Hindlimb muscle (tissue), 1 donor: ENCODE measurements at places on chromosomes 16 and 17. TPM values are rescaled to one million over a fixed set of nuclear protein-coding genes. Genes with fewer than 3 reads are reported as not detected.

NUPR1 gene
- 29.7 TPM for polyA plus RNA-seq

GRCh38 chr16:53085369-53085843 is 30.6 kb downstream of the CHD9 start:
- peak; percentile 64 for DNase-seq

FSCN2 gene
- 2.8 TPM for polyA plus RNA-seq

AATK gene
- polyA plus RNA-seq = 11.3 TPM

- no peak for DNase-seq
These were observed 100.3 kb downstream of the C16orf95 start for GRCh38 chr16:87216841-87217275.

SUPT6H gene
- polyA plus RNA-seq = 48.0 TPM

CACNG5 gene
- not detected for polyA plus RNA-seq

GRCh38 chr17:50468304-50469207 is at the start of gene CHAD:
TSS of gene CHAD (minus strand) at chr17:50468880. CDS start at chr17:50468813, 67 bp downstream.
- peak; percentile 45 for DNase-seq

DNA sequence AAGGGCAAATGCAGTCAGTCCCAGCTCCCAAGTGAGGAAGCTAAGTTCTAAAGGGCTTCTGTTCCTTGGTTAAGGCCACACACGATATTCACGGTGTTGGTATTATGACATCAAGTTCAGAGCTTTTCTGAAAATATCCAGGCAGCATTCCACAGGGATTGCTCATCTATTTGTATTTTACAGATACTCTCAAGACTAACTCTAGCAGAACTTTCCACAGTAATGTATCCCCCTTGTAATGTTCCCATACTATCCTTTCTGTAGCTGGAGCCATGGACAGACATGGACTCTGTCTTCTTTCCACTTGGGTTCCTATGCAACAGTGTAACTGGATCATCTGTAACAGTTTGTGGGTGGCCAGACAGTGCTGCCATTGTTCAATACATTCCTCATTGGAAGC is 13.5 kb downstream of the SDR42E1 start:
- no peak for DNase-seq

- DNase-seq = no peak
These were observed 44.8 kb downstream of the RNF135 start for GRCh38 chr17:31015639-31016038.

- no peak for DNase-seq
These were observed 33.2 kb downstream of the GPRC5B start for GRCh38 chr16:19851476-19851875.

GRCh38 chr17:49227436-49228261 is 2.9 kb downstream of the PHOSPHO1 start:
- peak; percentile 40 for DNase-seq

DNA sequence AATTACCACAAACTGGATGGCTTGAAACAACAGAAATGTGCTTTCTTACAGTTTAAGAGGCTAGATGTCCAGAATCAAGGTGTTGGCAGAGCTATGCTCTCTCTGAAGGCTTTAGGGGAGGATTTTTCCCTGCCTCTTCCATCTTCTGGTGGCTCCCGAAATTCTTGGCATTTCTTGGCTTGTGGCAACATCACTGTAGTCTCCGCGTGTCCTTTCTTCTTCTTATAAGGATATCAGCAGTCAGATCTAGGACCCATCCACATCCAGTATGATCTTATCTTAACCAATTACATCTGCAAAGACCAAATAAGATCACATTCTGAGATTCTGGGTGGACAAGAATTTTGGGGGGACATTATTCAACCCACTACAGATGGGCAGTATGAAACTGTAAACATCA is 119.2 kb upstream of the PMFBP1 start:
- DNase-seq = no peak

GRCh38 chr17:81090361-81091136 is 55.6 kb downstream of the BAIAP2 start:
- DNase-seq = no peak

- DNase-seq = no peak
These were observed 1.6 kb downstream of the UBTF start for GRCh38 chr17:44217738-44218343.

DNA sequence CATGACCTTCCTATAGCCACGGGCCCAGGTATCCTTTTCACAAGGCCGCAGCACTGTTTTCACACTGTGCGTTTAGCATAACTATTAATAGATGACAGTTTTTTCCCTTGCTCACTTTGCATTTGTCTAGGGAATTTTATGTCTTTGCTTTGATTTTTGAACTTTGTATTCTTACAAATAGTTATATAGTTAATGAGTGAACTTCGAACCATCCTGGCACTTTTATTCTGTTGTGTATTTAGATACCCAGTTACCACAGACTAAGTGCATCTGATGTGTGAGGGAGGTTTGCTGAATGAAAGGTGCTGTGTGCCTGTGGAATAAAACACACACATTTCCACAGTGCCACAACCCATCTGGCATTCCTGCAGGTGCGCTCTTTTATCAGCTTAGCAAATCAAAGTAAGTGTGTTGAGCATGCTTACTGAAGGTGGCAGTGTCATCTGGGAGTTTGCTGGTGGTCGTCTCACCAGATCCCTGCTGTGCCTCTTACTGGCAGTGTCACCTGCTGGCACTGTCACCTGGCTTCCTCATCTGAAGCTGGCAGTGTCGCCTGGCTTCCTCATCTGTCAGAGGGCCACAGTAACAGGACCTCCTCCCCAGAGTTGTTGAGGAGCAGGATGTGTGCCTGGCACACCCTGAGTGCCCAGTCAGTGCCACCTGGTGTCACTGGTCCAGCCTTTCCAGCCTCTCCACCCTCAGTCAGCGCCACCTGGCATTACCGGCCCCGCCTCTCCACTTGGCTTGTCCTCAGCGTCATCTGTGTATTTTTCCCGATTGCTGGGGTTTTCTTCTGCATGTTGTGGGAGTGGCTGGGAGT is 37.6 kb downstream of the USP10 start:
- no peak for DNase-seq

DNA sequence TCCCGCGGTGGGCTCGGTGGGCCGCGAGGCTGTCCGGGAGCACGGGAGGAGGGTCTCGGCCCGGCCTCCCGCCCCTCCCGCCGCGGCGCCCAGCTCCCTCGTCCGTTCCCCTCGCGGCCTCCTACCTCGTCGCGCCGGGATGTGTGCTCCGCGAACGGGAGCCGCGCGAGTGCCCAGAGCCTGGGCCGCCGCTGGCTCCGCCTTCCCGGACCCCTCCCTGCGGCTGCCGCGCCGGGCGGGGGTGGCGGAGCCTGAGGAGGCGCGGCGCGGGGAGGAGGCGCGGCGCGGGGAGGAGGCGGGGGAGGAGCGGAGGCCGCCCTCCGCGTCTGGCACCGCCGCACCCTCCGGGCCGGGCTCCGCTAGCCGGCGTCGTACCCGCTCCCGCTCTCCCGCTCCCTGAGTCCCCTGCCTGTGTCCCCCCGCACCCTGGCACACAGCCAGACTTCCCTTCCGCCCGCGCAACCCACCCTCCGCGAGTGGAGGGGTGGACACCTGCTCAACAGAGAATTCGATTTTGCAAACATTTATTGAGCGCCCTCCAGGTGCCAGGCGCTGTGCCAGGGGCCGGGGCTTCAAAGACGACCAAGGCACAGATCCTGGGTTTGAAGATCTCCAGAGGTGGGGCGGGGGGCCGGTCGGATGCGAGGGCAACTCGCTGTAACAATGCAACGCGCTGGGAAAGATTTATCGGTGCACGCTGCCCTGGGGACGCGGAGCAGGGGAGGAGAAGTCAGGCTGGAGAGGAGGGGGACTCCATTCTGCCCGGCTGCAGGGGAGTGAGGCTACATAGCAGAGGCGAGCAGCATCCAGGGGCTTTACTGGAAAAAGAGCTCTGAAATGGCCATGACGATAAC is at the start of gene MPP3:
Gene MPP3, minus strand, starts transcription at position 171 of the 854 bp plus-strand sequence. CDS start 1,240 bp downstream, outside the sequence.
- peak; percentile 80 for DNase-seq

NLK gene
- polyA plus RNA-seq = 6.7 TPM

- DNase-seq = no peak
These were observed 53.0 kb downstream of the SF3B3 start for GRCh38 chr16:70576431-70577255.

TMEM88 gene
- polyA plus RNA-seq = 32.6 TPM

SMG6 gene
- 21.0 TPM for polyA plus RNA-seq

DNA sequence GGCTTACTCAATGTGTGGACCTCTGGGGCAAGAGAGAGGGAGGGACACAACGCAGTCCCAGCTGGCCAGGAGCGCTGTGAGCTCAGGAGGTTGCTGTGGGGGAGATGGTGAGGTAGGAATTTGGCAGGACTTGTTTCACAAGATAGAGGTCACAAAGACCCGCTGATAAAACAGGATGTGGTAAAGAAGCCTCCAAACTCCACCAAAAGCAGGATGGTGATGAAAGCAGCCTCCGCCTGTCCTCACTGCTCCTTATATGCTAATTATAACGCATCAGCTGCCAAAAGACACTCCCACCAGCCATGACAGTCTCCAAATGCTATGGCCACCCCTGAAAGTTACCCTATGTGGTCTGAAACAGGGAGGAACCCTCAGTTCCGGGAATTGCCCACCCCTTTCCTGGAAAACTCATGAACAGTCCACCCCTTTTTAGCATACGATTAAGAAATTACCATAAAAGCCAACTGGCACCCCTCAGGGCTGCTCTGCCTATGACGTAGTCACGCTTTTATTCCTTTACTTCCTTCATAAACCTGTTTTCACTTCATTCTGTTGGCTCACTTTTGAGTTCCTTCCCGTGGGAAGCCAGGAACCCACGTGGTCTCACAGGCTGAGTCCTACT is 5.3 kb upstream of the EIF4A3 start:
- no peak for DNase-seq

DNA sequence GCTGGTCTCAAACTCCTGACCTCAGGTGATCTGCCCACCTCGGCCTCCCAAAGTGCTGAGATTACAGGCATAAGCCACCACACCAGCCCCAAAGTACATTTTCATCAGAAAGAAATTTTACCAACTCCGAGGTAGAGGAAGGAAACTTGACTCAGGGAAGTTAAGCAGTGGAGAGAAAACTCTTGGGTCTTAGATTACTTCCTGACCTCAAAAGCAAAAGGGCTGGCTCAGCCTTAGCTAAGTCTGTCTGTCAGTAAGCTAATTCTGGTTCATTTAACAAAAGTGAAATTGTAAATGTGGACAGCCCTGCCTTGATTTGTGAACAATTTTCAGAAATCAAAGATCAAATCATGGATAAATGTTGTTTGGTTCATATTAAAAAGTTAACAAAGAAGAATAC is 30.6 kb downstream of the MAP2K6 start:
- DNase-seq = no peak

GRCh38 chr17:47611372-47612350 is 38.1 kb upstream of the KPNB1 start:
- DNase-seq = no peak

GRCh38 chr16:19114359-19115147 is 789 bp downstream of the ITPRIPL2 start:
- DNase-seq = peak; percentile 80

DNA sequence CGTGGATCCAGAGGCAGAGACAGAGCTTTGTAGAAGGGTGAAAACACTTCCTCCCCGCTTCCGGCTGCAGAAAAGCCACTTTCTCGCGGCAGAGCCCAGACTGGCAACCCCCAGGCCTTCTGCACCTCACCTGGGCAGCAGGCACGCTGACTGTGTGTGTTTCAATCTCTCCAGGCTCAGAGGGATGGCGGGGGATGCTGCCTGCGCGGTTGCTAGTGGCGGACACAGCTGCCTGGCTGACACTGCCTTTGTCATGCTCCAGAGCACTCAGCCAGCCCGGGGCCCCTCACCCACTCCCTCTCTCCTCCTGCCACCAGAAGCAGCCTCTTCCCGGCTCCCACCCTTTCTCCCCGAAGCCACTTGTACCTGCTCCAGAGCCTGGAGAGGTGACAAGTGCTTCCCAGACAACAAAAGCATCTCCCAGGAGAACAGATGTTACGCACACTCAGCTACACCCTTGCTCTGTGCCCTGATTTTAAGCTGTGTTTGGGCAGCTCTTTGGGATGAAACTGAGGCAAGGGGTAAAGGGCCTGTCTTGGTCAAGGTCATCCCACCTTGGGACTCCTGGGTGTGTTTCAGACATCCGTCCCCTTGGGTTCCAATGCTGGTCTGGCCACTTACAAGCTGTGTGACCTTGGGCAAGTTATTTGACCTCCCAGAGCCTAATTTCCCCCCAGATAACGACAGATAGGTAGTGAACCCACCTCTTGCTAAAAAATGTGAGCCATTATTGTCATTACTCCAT is 9.2 kb upstream of the GLIS2 start:
- DNase-seq = no peak

GRCh38 chr17:63881935-63882601 is at the start of gene GH2:
TSS of gene GH2 (minus strand) at chr17:63881944. CDS start at chr17:63881801, 143 bp downstream.
- DNase-seq = peak; percentile 29

GRCh38 chr17:77602062-77602746 is 356.3 kb upstream of the TNRC6C start:
- DNase-seq = peak; percentile 40

ST6GALNAC1 gene
- 0.62 TPM for polyA plus RNA-seq

- no peak for DNase-seq
These were observed 220.0 kb downstream of the ZNF423 start for GRCh38 chr16:49635591-49636581.

GRCh38 chr16:67243481-67243880 is 3.8 kb downstream of the FHOD1 start:
- DNase-seq = no peak

- DNase-seq = no peak
These were observed 2.8 kb downstream of the WNK4 start for GRCh38 chr17:42783062-42783790.

DNA sequence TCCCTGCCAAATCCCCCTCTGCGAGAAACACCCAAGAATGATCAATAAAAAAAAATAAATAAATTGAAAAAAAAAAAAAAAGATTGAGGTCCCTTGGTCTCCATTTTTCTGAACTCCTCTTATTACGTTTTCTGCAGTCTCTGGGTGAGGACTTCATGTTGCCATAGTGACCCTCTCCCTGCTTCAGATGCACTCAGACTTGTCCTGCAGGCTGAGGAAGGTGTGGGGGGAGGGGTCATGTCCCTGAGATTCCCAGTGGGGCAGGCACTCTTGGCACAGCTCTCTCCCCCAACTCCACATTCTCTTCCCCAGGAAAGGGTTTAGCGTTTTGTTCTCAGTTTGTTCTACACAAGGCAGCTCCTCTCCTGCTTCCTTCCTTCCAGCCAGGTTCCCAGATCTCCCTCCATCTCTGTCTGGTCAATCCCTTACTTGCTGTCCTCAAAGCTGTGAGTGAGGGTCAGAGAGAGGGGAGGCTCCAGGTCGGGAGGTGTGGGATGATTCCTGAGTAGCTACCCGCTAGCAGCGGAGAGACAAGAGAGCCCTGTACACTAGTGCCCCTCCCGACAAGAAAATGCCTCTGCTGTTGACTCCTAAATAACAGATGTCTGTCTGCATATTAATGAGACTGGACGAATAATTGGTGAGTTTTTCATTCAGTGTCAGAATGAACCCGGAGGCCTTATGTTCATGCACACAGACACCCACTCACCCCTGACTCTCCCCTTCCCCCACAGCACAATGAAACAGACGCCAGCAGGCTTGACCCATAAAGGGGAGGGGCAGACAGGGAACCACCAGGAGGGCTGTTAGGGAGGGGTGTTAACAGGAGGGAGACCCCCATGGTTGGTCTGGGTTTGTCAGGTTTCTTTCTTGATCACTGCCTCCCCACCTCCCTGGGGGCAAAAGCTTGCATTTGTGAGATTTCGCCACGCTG is 9.2 kb downstream of the RND2 start:
- DNase-seq = no peak

- DNase-seq = no peak
These were observed at the start of gene DNAH3 for GRCh38 chr16:21150375-21151001. TSS of gene DNAH3 (minus strand) at chr16:21150846. CDS start at chr16:21150319, 527 bp downstream.

OMG gene
- polyA plus RNA-seq = 0.27 TPM

GRCh38 chr16:83948914-83949723 is 3.9 kb upstream of the OSGIN1 start:
- no peak for DNase-seq

STX1B gene
- polyA plus RNA-seq = 1.2 TPM

- no peak for DNase-seq
These were observed 2.6 kb downstream of the GLIS2 start for GRCh38 chr16:4318451-4318910.

- DNase-seq = no peak
These were observed 170.0 kb downstream of the ENGASE start for GRCh38 chr17:79244665-79245064.
